Dorsolateral prefrontal cortex (tissue), 122 donors: ENCODE measurements at places on chromosomes 5 and 9.

GRCh38 chr5:79840084-79840990 is 150.7 kb downstream of the CMYA5 start:
- DNase-seq = peak; percentile 50

GRCh38 chr9:34501889-34502425 is 20.8 kb downstream of the ENHO start:
- DNase-seq = peak; percentile 98

DNA sequence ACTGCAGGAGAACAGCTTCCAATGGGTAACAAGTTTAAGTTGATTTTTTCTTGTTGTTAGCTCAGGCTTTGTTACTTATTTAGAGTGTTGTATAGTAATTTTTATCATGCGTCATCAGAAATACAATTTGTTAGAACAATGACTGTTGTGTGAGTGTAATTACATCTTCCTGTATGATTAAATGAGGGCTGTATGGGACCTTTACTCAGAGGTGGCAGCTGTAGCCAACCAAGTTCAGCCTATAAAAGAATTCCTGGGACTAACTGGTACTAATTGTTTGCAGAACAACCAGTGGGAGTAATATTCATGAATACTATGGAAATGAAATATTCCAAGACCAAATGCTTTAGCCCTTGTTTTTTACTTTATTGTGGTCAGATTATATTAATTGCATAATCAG is 30.8 kb upstream of the TJP2 start:
- no peak for DNase-seq

DNA sequence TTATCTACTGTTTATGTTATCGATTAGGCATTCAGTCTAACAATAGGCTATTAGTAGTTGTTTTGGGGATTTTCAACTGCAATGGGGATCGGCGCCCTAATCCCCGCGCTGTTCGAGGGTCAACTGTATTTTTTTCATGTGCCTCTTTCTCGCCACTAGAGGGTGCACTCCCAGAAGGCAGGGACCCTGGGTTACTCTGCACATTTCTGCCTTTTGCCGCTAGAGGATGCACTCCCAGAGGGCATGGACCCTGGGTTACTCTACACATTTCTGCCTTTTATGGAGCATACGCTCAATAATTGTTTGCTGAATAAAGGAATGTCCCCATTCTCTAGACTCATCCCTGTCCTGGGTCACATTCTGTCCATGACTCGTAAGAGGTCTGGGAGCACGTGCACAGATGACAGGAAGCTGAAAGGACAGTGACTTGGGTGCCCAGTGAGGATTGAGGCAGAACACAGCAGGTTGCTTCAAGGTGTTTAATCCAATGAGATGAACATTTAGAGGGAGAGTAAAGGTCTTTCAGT is 27.9 kb upstream of the RECK start:
- DNase-seq = no peak

DNA sequence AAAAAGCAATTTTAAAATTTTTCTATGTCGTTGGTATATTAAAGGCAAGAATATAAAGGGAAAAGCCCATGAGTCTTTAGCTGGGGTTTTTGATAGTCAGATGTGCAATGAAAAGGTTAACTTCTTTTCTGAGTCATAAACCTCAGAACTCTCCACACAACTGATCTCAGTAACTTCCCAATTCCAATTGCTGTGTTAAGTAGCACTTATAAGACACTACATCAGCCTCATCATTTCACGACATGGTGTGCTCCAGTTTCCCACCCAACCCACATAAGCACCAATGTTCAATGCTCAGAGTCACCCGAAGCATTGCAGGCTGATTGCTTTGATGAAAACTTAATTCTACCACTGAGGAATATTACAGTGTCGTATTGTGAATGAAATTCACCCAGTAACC is 155.8 kb downstream of the TSSK1B start:
- no peak for DNase-seq

DNA sequence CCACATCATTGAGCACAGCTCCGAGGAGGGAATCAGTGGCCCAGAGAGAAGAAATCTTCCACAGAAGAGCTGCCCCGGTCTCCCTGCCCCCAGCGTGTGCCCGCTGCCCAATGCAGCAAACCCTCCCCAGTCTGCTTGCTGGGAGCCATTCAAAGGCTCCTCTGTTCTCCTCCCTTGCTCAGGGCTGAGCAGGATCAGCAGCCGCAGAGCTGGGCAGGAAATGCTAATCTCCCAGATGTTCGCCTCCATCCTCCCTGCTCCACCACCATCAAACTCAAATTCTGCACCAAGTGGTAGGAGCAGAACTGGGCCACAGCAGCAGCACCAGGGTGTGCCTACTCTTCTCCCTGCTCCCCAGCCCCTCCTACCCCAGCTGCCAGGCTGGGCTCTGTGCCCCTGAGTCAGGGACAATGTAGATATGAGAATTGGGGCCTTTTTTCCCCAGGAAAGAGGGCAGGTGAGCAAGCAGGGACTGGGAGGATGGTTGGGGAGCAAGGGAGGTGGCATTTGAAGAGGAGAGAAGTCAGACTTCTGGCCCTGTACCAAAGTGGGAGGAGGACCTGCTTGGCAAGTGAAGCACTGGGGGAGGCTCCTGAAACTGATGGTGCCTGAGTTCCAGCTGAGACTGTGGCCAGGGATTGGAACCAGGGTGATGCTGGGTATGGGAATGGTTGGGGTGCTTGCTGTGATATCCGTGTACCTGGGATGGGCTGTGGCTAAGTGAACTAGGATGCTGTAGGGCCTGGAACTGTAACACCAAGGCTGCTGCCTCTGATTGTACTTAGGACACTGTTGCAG is 1.9 kb upstream of the PCDH1 start:
- peak; percentile 82 for DNase-seq

DNA sequence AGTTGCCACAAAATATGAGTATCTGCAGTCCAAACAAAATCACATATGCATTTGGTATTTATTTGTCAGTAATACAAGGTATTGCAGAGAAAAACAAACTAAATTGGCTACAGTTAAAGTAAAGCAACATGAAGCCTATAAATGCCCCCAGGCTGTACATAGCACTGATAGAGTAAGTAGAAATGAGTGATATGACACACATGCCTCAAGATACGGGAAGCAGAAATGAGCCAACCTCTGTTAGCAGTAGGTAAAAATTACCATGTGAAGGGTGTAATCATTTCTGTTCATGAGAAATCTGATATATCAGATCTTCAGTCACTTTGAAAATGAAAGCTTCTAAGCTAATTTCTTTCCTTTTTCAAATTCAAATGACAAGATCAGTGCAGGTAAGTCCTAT is 131.1 kb downstream of the CHSY3 start:
- no peak for DNase-seq

- DNase-seq = peak; percentile 52
Observed at GRCh38 chr5:137146402-137146890, 352.7 kb downstream of the SPOCK1 start.

- DNase-seq = peak; percentile 59
Observed at GRCh38 chr9:75087289-75087823, 599 bp downstream of the NMRK1 start.

- no peak for DNase-seq
Observed at GRCh38 chr5:109837231-109837861, 147.6 kb downstream of the MAN2A1 start.

DNA sequence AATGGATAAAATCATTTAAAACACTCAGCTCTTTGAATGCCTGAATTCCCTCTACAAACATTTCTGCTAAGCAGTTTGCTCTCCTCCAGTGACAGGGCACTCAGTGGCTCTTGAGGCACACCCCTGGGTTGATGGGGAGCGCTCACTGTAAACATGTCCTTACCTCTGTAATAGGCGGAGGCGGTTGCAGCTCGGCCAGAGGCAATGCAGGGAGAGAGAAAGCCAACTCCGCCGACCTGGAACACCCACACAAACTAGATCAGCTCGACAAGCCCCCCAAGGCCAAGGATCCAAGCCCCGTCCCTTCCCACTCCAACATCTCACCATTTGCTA is 329 bp downstream of the CDC23 start:
- peak; percentile 36 for DNase-seq

DNA sequence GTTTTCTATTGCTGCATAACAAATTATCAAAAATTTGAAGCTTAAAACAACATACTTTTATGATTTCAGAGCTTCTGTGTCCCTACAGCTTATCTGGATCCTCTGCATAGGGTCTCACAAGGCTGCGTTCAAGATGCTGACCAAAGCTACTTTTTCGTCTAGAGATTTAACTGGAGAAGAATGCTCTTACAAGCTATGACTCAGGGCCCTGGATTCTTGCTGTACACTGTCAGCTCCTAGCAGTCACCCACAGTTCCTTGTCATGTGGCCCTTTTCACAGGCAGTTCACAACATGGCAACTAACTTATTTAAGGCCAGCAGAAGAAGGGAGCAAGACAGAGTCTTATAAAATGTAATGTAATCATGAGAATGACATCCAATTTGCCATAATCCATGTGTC is 70.8 kb upstream of the FAM174A start:
- no peak for DNase-seq

- no peak for DNase-seq
Observed at GRCh38 chr5:117713585-117714198, 1139.1 kb upstream of the SEMA6A start.
